ENCODE measurements at places on chromosomes 16 and 17.
A peak's percentile ranks its signal among the peaks of the same experiment; 100 is the strongest.

GRCh38 chr17:78883533-78884131, 19.4 kb downstream of the CEP295NL start:
- DNase-seq = peak; percentile 96

DNA sequence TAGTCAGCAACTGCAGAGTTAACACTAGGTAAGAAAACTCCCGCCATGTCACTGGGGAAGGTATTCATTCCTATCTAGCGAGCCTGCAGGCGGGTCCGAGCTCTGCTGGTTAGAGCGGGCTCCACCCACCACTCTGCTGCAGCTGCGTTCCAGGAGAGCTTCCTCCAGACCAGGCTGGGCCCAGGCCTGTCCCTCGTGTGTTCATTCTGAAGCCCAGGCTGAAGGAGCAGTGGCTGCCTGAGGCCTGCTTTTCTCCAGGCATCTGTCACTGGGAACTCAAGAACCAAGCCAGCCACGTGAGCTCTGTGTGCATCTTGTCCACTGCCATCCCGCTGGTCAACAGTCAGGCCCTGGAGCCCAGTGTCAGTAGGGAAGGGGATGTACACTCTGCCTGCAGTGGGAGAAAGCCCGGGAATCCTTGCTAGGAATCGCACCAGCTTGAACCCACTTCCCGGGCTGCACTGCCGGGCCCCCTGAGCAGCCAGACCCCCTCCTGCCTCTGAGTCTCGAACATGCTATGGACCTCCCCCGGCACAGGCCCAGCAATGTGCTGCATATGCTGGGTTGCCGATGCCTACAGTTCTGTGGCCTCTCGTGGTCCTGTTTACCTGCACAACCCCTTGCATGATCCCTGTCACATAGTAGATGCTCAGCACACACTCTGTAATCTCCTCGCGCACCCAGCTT, 51.0 kb upstream of the ENPP7 start:
- no peak for DNase-seq

DNA sequence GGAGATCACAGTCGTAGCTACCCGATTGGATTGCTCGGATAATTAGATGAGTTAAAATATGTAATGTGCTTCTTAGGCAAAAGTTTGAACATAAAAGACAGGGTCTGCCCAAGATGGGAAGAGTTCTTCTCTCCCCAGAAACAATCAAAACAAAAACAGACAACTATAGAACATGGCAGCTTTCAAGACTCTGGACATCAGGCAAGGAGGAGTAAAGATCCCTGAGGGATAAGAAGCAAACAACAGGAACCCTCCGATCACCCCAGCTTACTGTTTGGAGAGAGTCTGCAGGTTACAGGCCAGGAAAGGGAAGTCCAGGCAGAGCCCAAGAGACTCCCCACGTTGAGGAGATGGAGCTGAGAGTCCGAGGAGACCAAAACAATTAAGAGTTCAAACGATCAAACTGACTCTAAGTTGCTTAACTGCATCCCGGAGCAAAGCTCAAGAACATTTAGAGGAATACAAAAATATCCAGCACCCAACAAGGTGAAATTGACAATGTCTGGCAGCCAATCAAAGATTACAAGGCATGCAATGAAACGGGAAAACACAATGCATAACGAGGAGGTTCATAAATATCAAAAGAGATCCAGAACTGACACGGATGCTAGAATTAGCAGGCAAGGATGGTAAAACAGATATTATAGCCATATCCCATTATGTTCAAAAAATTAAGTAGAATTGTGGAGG, 3.9 kb downstream of the ASGR2 start:
- no peak for DNase-seq

DNA sequence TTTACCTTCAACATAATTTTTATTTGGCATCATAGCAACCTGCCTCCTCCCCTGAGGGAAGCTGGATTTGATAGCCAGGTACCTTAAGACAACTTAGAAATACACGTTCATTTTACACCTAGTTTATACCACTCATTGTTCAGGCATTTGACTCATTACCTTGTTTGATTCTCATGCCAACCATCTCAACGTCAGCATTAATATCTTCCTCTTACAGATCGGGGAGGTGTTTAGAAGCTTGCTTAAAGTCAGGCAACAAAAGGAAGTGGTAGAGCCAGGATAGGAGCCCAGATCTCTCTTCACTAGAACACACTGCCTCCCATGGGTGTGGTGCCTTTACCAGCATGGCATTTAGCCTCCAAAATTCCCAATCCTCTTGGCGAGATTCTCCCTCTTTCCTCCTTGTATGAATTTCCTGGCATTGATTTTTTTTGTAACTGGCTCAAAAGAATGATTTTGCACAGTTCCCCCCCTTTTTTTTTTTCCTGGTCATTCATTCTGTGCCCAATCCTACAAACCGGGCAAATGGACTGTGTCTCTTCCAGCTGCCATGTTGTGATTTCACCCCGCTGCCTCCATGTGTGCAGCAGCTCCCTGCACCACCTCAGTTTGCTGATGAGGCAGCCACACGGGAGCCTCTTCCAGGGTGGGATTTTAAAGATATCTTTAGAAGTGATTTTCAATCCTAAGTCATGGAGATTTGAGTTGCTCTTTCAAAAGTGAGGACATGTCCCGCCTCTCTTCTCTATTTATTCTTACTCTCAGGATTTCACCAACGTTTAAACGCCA, 383.6 kb downstream of the UTP18 start:
- DNase-seq = no peak

GRCh38 chr16:29943846-29944799, 17.8 kb upstream of the TMEM219 start:
- DNase-seq = peak; percentile 98

DNA sequence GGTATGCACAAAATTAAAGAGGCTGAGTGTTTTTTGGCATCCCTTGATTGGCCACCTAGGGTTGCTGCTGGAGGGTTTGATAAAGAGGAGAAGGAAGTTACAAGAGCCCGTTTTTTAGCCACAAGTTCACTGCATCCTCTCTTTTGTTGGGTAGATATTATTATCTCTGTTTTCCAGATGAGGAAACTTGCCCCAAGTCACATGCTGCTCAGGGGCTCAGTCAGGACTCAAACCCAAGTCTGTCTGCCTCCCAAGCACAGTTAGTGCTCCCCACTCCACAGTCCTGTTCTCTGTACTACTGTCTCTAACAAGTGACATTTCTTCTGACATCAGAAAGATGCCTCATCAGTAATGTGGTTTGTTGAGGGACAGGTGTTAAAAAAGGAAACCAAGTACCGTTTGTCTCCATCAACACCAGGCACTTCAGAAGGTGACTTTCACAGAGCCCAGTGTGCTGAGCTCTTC, 1.4 kb downstream of the NT5M start:
- no peak for DNase-seq
